HepG2 (cell line): ENCODE measurements at places on chromosomes 2 and 18. TPM values are rescaled to one million over a fixed set of nuclear protein-coding genes. Genes with fewer than 3 reads are reported as not detected.
A peak's percentile ranks its signal among the peaks of the same experiment; 100 is the strongest.

Gene B4GALT6
- total RNA-seq, result 3.3 and 3.8 TPM in 2 replicates

DNA sequence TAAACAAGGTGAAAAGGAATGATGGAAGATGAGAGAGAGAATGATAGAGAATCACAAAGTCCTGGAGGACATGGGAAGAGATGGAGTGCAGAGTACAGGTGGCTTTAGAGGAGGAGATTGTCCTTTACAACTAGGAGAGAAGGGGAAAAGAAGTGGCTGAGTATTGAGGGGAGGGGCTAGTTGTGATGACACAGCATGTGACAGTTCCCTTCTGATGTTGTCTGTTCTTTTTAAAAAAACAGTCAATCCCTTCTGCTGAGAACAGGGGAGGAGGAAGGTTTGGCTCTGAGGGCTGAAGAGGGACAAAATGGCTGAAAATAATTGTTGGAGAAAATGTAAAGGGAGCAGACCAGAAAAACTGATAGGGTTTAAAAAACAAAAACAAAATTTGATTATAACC, 44.0 kb downstream of the STEAP3 start:
- H3K36me3 ChIP-seq, result 0 out of 3 replicates have a peak, but pooled peaks cover 6% of the 10 kb centered on the region
- no peaks in the 10 kb centered on the region for H3K27me3 ChIP-seq
- peaks cover 12% of the 10 kb centered on the region for H3K4me1 ChIP-seq
- no peak overlapping the region for H3K27ac ChIP-seq
- no peak overlapping the region for H3K4me3 ChIP-seq

- no peak within 1 kb of the TSS for H3K27ac ChIP-seq
- 0 out of 2 replicates have a peak, but pooled peaks cover 5% of the 10 kb centered on the region for H3K27me3 ChIP-seq
- no peak within 1 kb of the TSS for H3K4me3 ChIP-seq
- DNase-seq, result no peak
- no peaks in the 10 kb centered on the region for H3K36me3 ChIP-seq
Observed at GRCh38 chr2:208406474-208407451, at the start of gene PTH2R. TSS of gene PTH2R (plus strand) at chr2:208406792. CDS start at chr2:208407044, 252 bp downstream.

DNA sequence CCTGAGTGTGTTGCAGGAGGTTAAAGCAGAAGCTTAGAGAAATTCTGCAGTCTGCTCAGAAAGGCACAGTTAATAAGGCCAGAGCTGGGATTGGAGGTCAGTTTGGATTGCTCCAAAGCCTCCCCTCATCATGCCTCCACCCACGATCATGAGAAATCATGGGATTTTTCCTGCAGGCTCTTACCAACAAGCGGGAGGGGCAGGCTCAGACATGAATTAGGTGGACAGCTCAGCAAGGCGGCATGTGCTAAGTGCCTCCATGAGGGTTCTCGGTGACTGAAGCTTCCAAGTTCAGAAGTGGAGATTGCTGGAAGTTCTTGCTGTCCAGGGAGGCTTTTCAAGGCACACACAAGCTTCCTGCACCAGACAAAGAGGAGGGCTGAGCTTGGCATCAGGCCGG, 163.8 kb downstream of the SETBP1 start:
- no peak for DNase-seq
- H3K27ac ChIP-seq, result no peak overlapping the region
- H3K36me3 ChIP-seq, result no peaks in the 10 kb centered on the region
- no peaks in the 10 kb centered on the region for H3K27me3 ChIP-seq

DNA sequence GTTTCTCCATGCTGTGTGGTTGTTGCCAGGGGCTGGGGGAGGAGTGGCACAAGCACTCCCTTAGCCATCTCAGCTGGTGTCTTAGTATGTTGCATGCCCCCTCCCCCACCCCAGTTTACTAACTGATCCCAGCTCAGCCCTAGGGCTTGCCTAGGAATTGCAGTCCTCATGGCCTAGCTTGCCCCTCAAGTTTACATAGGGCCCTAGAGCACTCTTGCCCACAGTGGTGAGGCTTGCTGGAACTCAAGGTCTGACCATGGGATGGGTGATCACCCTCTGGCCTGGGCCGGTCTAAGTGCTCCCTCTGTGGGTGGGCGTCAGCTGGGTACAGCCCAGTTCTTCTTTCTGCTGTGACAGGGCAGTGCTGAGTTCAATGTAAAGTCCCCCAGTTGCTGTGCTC, 156.1 kb upstream of the PIEZO2 start:
- H3K27me3 ChIP-seq, result no peaks in the 10 kb centered on the region; the same call in 1 of the 2 replicates
- no peaks in the 10 kb centered on the region for H3K36me3 ChIP-seq
- DNase-seq, result no peak
- no peak overlapping the region for H3K27ac ChIP-seq

DNA sequence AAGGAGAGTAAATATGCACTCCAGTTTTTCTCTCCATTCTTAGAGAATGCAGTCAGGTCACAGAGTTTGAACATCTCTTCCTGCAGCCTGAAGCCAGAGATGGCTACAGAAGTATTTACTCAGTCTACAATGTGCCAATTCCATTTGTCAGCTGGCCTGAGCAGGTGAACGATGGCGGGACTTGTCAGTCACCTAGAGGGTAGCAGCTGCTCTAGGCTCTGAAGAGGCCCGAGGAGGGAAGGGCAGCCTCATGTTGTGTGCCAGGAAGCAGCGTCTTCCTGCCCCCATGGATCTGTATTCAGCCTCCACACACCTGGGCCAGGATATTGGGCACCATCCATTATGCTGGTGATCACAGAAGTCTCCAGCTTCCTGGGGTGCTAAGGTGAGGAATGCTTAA, 316.7 kb upstream of the CHAC2 start:
- H3K4me1 ChIP-seq, result no peaks in the 10 kb centered on the region
- no peak overlapping the region for H3K4me3 ChIP-seq
- peaks cover 2% of the 10 kb centered on the region for H3K27me3 ChIP-seq
- no peak overlapping the region for H3K27ac ChIP-seq
- DNase-seq, result no peak

Gene THUMPD2
- 15.6 and 21.2 TPM in 2 replicates for total RNA-seq

Gene EVA1A
- 55.9 and 57.8 TPM in 2 replicates for total RNA-seq

- peaks cover 79% of the 10 kb centered on the region for H3K4me1 ChIP-seq
- peak overlapping the region; percentile 70 for H3K27ac ChIP-seq
- no peak for DNase-seq
- no peaks in the 10 kb centered on the region for H3K27me3 ChIP-seq
- H3K4me3 ChIP-seq, result no peak overlapping the region
Observed at GRCh38 chr2:177598326-177599138, 206.0 kb downstream of the AGPS start.

DNA sequence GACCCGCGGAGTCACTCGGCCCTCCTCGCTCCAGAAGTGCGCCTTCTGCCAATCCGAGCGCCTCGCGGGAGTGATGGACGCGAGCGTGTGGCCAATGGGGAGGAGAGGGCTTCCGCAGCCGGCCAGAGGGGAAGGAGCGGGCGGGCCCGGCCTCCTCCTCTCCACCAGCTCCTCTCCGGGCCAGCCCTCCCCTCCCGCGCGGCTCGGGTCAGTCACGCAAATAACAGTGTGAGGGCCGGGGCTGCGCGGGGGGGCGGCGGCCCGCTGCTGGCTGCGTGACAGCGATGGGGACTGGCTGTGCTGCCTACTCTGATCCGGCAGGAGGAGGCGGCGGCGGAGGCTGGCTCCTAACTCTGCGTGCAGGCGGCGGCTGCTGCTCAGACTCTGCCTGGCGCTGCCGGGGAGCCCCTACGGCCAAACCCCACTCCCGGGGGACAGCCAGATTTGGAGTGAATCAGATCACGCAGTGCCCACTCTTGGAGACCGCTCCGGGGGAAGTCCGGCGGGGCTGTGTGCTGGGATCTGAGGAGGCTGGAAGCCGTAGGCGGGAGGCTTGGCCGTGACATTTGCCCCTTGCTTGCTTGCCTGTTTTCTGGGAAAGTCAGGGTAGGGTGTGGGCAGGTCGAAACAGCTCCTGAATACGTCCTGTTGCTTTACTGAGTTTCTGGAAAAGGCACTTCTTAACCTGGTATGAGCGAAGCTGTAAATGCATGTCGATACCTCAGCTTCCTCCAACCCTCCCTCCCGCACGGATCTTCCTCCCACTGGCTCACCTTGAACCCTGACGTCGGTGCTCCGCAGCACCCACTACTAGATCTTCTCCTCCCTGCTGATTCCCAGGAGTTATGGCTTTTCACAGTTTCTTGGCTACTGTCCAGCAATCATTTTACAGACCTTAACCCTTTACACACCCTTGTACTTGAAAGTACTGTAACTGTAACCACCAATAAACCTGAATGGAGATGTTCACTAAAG, 97.9 kb upstream of the SERTAD2 start:
- H3K4me3 ChIP-seq, result peak overlapping the region; percentile 98
- H3K27me3 ChIP-seq, result no peaks in the 10 kb centered on the region
- H3K4me1 ChIP-seq, result peaks cover 40% of the 10 kb centered on the region
- peak overlapping the region; percentile 80 for H3K27ac ChIP-seq
- no peaks in the 10 kb centered on the region for H3K36me3 ChIP-seq

GRCh38 chr2:231104115-231104713, 20.6 kb downstream of the HTR2B start:
- no peak overlapping the region for H3K27ac ChIP-seq
- peaks cover 46% of the 10 kb centered on the region for H3K36me3 ChIP-seq
- DNase-seq, result peak; percentile 50
- no peaks in the 10 kb centered on the region for H3K27me3 ChIP-seq
- peaks cover 23% of the 10 kb centered on the region for H3K4me1 ChIP-seq
- no peak overlapping the region for H3K4me3 ChIP-seq

DNA sequence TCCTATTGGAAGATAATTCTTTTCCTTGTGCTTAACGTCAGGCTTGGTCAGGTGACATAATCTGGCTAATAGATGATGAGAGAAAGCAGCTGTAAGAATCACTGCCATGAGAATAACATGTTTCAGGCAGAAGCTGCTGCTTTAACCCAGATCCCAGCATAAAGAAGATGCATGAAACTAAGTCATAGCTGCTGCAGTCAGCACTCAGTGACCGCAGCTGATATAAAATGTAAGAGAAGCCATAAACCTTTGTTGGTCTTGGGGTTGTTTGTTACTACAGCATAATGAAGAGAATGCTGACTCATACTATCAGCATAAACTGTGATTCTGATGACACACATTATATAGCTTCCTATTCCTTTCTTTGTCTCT, 274.3 kb upstream of the TRIB2 start:
- DNase-seq, result no peak
- no peaks in the 10 kb centered on the region for H3K36me3 ChIP-seq
- H3K27me3 ChIP-seq, result no peaks in the 10 kb centered on the region
- H3K27ac ChIP-seq, result no peak overlapping the region
- H3K4me3 ChIP-seq, result no peak overlapping the region

DNA sequence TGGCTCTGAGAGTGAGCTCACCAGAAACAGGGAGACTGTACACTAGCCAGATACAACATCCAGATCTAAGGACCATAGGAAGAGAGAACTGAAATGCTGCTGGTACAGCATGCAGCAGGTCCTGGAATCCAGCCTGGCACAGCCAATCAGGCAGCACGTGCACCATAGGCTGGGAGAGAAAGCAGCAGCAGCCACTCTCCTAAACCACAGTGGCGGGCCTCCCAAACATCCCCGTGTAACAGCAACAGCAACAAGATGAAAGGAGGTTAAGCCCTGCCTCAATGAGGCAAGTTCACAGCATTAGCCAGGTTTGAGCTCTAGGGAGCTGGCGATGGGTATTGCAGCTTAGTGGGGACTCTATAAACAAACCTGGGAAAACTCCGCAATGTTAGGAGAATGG, 192.0 kb downstream of the EPHA4 start:
- no peak overlapping the region for H3K4me3 ChIP-seq
- no peaks in the 10 kb centered on the region for H3K27me3 ChIP-seq
- no peaks in the 10 kb centered on the region for H3K36me3 ChIP-seq
- no peak for DNase-seq
- H3K27ac ChIP-seq, result no peak overlapping the region

- H3K27me3 ChIP-seq, result peaks cover 6% of the 10 kb centered on the region; the same call in 1 of the 3 replicates
- no peak overlapping the region for H3K27ac ChIP-seq
- H3K4me1 ChIP-seq, result no peaks in the 10 kb centered on the region
Observed at GRCh38 chr2:23419171-23420090, 34.5 kb downstream of the KLHL29 start.

Gene CTNNA2
- not detected in 2 replicates for total RNA-seq

Gene FLACC1
- 0.29 and 0.35 TPM in 2 replicates for total RNA-seq

DNA sequence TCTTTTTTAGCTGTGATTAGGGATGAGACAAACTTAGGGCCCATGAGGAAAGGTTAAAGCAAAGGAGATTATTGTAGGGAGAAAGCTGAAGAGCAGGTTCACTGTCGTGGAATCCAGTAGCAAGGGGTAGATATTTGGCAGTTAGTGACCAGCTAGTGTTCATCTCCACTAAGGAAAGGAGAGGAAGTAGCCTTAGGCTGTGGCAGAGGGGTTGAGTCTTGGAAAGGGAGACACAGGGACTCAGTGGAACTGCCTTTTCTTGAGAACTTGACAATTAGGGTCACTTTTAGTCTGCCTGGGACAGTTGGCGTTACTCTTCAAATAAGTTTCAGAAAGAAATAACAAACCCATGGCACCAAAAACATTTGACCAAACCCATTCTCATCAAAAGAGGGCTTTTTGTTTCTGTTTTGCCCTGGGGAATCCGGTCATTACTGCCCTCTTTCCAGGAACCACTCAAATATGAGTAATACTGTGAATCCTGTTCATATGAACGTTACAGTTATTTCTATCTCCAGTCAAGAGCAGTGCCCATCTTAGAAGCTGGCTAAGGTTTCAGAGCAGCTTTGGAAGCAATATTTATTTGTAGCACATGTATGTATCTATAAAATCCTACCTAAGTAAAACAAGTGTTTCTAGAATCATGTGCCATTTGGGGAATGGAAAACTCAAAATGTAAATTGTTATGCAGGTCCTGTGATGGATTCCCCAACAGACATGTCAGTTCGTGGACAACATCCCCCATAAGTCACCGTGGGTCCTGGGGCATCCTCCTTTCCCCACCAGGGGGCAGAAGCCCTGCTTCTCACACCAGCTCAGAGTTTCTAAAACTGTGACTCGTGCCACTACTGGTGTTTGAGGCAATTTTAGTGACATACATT, 77.3 kb upstream of the PHLPP1 start:
- DNase-seq, result peak; percentile 28
- no peaks in the 10 kb centered on the region for H3K36me3 ChIP-seq
- H3K27ac ChIP-seq, result no peak overlapping the region
- H3K4me3 ChIP-seq, result no peak overlapping the region
- peaks cover 22% of the 10 kb centered on the region for H3K4me1 ChIP-seq

DNA sequence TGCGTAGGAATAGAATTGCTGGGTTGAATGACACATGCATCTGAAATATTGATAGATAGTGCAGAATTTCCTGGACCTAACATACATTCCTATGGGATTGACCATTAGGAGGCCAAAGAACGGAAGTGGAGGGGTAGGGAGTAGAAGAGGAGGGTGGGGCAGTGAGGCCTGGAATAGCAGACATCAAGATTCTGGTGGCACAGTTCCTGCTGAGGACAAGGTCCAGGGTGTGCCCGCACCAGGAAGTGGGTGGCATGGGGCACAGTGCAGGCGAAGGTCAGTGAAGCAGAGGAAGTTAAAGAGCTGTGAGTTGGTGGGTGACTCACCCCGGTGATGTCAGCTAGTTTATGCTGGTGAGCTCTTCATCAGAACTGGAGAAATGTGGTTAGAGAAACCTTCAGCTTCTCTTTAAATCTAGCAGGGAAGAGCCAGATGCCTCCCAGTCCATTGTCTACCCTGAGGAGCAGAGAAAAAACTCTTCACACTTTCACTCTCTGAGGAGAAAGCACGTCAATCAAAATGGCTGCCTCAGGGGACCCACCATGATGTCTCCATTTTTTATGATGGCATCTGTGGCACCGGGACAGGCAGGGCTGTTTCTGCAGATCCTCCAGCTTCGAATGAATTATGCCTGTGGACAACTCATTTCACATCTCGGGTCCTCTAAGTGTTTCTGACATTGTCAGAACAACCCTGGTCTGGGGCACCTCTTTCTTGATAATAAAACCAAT, 55.9 kb upstream of the CTLA4 start:
- H3K4me1 ChIP-seq, result peaks cover 64% of the 10 kb centered on the region
- no peaks in the 10 kb centered on the region for H3K36me3 ChIP-seq
- DNase-seq, result peak; percentile 60
- peak overlapping the region; percentile 85 for H3K27ac ChIP-seq
